ENCODE measurements at places on chromosomes 12 and 14.

- DNase-seq, result no peak
These were observed 137.3 kb downstream of the NAV3 start for GRCh38 chr12:77968021-77968420.

GRCh38 chr14:90093942-90094595 lies 32.3 kb downstream of the KCNK13 start:
- DNase-seq, result no peak

DNA sequence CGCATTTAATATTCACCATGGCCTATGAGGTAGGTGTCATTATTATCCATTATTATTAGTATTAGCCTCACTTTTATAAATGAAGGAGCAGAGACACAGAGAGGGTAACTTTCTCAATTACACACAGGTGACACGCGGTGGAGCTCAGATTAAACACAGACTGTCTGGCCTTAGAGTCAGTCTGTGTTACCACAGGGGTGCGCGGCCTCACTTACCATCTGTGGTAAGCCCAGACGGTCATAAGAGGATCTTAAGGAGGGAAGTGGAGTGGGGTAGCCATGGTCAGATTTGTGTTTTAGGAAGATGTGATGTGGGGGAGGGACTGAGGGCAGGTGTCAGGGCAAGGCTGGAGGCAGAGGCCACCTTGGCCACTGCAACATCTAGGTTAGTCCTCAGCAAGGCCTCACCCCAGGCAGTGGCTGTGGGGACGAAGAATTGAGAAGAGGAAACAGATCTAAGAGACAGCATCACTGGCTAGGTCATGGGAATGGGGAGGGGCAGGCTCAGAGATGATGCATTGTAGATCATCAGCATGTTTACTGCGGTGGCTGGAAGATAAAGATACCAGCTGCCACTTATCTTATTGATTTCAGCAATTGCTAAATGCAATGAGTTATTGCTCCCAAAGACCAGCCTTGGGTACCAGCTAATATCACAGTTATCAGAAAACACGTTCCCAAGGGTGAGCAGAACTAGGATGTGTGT lies 67.1 kb downstream of the SERPINA3 start:
- DNase-seq, result no peak

DNA sequence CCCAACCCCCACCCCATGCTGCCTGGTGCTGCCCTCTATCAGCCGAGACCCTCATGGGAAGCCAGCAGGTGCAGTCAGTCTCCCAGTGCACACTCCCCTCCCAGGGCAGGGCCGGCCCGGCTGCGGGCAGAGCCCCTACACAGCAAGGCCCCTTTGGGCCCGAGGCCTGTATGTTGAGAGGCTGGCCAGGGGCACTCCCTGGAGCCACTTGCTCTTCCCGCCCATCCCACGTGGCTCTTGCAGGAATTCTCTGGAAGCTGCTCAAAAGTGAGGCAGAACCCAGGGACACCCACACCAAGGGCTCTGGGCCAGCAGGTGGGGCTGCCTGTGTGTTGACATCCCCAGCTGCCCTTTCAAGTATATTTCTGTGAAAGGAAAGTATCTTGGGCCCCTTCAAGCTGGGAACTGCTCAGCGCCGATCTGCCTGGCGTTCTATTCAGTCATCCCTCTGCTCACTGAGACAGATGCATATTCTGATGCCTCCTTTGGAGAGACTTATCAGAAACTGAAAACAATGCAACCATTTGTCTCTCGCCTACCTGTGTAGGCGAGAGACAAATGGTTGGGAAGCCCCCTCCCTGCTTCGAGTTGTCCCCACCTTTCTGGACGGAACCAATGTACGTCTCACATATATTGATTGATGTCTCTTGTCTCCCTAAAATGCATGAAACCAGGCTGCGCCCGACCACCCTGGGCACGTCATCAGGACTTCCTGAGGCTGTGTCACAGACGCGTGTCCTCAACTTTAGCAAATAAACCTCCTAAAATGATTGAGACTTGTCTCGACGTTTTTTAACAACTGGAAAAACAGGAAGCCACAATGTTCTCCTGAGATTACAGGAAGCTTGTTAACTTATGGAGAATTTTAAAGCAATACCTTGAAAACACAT lies 6.0 kb downstream of the GPR132 start:
- DNase-seq, result no peak

DNA sequence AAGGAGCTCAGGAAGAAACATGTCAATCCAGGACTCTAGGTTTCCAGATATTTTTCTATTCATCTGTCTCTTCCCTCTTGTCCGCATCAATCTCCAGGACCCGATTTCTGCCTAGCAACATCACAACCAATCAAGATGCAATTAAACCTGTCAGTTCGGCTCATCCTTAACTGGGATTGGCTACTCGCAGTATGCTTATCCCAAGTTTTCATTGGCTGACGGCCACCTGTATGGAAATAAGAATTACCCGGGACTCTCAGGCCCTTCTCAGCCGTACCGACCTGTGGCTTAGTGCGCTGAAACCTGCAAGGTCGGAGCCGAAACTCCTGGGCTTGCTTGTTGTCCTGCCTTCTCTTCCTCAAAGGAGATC lies 20.4 kb upstream of the ATP5MC2 start:
- DNase-seq, result peak; percentile 85

GRCh38 chr14:38329246-38329645 lies 73.4 kb upstream of the CLEC14A start:
- DNase-seq, result no peak

DNA sequence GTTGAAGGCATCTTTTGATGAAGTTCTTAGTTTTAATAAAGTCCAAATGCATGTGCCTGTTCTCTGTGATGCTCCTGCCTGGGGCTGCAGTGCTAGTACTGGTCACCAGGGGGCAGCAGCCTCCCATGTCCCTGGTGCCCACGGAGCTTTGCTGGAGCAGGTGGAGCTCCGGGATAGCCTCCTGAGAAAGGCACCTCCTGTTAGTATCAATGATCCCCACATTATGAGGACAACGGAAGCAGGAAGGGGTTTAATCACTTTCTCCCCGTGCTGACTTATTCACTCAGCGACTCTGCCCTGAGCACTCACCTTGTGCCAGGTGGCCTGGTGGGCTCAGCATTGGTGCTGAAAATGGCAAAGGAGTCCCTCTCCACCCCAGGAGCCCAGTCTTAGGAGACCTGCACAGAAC lies 123.0 kb upstream of the PZP start:
- DNase-seq, result peak; percentile 72

- DNase-seq, result peak; percentile 31
These were observed 17.3 kb upstream of the KLHL42 start for GRCh38 chr12:27762757-27763156.

GRCh38 chr12:54258201-54258681 lies 21.7 kb downstream of the CBX5 start:
- no peak for DNase-seq

DNA sequence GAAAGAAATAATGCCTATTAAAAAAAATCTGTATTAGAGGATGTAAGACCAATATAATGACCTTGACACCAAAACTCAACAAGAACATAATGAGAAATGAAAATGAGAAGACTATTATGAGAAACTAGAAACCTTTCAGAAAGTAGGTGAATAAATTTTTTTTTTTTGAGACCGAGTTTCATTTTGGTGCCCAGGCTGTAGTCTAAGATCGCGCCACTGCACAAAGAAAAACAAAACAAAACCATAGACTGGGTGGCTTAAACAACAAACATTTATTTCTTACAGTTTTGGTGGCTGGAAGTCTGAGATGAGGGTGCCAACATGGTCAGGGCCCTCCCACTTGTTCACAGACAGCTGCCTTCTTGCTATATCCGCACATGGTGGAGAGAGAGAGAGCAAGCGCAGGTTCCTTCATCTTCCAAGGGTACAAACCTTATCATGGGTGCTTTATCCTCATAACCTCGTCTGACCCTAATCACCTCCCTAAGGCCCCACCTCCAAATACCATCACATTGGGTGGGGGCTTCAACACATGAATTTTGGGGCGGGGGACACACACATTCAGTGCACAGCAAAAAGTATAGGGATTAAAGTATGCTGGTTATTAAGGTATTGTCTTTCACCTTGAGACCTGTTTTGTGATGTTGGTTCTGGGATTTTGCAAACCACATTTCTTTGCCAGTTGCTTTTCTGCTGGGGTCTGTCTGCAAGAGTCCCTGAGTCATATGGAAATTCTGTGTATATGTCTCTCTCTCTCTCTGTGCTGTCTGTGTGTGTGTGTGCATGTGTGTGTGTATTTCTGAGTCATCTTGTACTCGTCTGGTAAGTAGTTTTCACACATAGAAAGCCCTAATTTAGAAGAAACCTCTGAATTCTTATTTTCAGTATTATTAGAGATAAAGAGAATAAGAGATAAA lies 26.2 kb downstream of the ZCRB1 start:
- peak; percentile 58 for DNase-seq

GRCh38 chr12:53004178-53004577 lies 2.1 kb upstream of the EIF4B start:
- no peak for DNase-seq

DNA sequence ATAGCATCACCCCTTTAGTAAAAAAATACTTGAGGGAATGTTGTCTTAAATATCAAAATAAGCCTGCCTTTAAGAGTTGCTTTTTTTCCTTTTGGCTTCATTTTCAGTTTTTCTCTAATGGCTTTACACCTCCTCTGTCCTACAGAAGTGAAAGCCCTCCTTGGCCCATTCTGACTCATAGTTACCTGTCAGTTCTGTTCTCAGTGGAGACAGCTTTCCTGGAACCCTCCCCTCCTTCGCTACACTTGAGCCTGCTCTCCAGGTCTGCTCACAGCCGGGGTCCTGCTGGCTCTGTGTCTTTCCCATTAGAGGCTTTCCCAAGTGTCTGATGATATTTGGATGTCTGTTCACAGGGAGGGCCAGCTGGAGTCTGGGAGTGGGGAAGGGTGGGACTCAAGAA lies 84.0 kb downstream of the PELI2 start:
- DNase-seq, result peak; percentile 26

GRCh38 chr14:70934502-70935134 lies 27.4 kb downstream of the PCNX1 start:
- DNase-seq, result peak; percentile 37

GRCh38 chr14:79057333-79057732 lies 887.2 kb downstream of the NRXN3 start:
- DNase-seq, result no peak

DNA sequence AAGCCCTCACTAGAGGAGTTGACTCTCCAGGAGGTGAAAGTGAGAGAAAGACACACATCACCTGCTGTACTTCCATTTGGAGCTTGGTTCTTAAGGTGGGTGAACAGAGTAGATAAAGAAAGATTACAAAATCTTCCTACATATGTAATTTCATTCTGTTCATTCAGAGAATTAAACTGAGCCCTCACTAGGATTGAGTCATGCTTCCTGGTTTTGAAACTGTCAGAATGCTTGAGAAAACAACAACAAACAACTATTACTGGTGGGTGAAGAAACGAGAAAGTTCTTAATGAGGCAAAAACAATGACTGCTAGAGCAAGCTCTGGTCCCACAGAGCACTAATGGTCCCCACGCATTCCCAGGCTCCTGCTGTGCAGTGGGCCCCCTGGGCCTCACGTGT lies 841.7 kb downstream of the VRK1 start:
- DNase-seq, result no peak

DNA sequence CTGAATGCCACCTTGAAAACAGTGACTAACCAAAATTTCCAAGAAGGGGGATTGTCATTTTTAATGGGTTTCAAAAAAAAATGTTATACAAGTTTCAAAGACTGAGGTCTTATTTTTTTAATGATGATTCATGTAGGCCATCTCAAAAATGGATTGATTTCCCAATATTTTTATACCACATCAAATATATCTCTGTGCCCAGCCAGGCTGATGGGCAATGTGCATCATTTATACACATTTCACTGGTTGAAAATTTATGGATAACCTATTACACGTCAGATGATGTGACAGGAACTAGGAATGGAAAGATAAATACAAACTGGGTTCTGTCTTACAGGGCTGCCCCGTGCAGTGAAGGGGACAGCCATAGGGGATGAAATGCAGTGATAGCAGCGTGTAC lies 112.7 kb upstream of the TMPO start:
- DNase-seq, result no peak

- DNase-seq, result no peak
These were observed 8.3 kb downstream of the PXN start for GRCh38 chr12:120257041-120257821.

GRCh38 chr14:91155626-91156089 lies 41.8 kb downstream of the DGLUCY start:
- no peak for DNase-seq

DNA sequence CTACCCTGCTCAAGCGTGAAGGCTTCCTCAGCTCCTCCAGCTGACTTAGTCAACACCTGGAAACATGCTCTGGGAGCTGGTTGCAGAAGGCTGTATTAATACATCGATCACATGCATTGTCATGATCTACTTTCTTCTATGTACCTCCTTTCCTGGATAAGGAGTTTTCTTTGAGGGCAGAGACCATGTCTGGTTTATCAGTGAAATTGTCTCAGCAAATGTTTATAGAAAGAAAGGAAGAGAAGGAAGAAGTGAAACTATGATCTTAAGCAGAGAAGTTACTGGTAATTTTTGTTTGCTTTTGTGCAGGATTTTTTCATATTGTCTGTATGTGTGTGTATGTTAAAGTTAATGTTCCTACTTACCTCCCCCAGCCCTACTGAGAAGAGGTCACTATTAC lies 4.5 kb downstream of the DYRK4 start:
- no peak for DNase-seq

GRCh38 chr12:902581-902980 lies 46.9 kb downstream of the RAD52 start:
- no peak for DNase-seq

DNA sequence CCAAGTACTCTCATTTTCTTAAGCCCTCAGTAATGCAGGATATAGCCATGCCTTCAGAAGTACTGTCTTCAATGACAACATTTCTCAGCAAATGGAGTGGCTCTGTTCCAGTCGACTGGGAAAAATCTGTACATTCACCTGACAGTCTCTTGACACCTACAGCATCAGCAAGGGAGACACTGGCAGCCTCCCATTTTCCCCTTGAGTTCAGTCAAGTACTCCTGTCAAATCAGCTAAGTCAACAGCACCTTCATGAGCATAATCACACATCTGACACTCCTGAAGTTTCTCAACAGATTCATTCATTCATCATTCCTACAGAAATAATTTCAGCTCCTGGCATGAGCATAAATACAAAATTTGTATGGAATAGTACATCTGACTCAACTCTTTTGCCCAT lies 46.1 kb downstream of the INTS13 start:
- DNase-seq, result no peak

- DNase-seq, result no peak
These were observed 1337.6 kb downstream of the LRFN5 start for GRCh38 chr14:42944284-42944683.

- DNase-seq, result no peak
These were observed 273.9 kb downstream of the DIO2 start for GRCh38 chr14:79937433-79937832.

DNA sequence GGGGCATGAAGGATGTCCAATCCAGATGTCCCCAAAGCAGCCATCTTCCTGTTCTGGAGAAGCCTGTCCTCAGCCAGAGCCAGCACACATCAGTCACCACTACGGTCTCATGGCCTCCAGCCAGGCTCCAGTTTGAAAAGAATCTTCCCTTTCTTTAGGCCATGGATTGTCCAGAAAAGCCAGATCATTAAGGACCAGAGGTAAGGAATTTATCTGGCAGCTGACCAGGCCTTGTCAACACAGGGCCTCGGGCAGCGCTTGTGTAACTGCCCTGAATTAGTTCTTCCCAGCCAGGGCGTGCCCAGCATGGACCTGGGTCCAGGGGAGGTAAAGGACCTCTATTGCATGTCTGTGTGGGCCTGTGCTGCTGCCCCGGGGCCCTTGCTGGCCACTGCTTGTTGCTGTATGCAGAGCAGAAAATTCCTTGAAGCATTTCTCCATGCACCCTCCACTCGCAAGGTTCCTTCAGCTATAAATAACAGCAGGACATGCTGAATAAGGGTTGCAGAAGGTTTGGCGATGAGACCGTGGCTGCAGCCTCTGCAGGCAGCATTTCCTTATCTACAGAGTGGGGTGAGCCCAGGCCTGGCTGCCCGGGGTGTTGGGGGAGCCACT lies 21.7 kb upstream of the VPS37B start:
- DNase-seq, result no peak

Measured in GM13976 (cell line).